ENCODE measurements at places on chromosomes 7 and 10. TPM values are rescaled to one million over a fixed set of nuclear protein-coding genes. Genes with fewer than 3 reads are reported as not detected.

The ASB10 gene
- total RNA-seq: 1.0 TPM

The TAS2R3 gene
- total RNA-seq: not detected

The DPYSL4 gene
- 58.0 TPM for total RNA-seq

The ASIC3 gene
- total RNA-seq: 9.8 TPM

The SPDYE6 gene
- total RNA-seq: 0.18 TPM

The LOXL4 gene
- 10.9 TPM for total RNA-seq

The PITX3 gene
- total RNA-seq: 5.5 TPM

The STOX1 gene
- 6.0 TPM for total RNA-seq

GRCh38 chr10:44854693-44855350, 56.3 kb upstream of the TMEM72 start:
- no peak for DNase-seq

DNA sequence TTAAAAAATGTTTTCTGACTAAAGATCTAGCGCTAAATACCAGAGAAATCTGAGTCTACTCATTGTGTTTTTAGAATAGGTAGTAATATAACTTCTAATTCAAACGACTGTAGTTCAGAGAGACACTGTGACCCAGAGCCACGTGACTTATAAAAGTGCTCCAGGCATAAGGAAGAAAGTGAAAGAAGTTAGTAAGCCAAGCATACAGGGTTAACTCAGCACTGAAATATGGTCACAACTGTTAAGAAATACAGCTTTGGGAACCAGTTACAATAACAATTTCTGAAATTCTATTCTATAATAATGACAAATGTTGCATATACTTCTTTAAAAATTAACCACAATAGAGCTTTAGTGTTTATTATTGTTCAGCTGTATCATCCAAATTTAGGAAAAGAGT, 119.1 kb downstream of the TFEC start:
- DNase-seq: no peak

- DNase-seq: no peak
These were observed 1.1 kb downstream of the SH3PXD2A start for GRCh38 chr10:103854265-103854685.

DNA sequence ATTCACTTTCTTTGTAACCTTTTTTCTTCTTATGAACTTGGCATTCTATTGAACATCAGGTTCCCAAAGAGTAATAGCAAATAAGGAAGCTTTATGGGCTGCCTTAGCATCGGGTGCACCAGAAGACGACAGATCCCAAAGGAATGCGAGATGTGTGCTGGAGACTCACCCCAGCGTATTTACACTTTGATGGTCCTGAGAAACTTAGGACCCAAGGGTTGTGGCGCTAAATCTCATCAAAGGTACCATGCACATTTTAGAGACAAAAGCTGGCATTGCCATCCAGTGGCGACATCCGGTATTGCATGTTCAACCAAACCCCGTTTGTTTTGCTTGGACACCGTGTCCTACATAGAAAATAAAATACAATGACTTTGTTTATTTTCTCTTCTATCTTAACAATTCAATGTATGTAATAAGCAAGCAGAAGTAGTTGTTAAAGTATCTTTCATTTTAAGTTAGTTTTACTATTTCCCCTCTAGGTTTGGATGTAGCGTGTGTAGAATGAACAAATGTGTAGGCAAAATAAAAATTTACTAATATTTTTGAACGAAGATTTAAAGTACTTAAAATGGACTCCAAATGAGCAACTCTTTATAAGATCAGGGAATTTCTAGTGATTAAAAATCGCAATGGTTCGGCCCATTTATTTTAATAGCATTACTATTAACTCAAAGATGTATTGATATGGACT, 1154.8 kb downstream of the GATA3 start:
- peak; percentile 75 for DNase-seq

GRCh38 chr10:104614245-104614831, 26.8 kb upstream of the SORCS3 start:
- DNase-seq: peak; percentile 15

DNA sequence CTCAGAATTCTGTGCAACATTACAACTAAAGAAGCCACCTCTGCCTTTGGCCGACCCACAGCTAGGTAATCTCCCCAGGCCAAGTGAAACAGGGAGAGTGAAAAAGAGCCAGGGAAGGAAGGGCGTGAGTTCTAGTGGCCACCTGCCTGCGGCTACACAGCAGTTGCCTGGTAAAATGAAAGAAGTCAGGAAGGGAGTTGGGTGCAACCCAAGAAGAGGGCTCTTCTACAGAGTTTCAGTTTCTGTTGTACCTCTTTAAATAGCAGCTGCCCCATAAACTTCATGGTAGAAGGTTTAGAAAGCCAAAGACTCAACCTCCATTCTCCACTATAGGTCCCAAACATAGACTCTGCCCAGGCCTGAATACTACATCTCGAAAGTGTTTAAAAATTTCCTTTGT, 76.2 kb upstream of the TMEM168 start:
- DNase-seq: no peak

GRCh38 chr7:22841954-22842353, 19.3 kb upstream of the TOMM7 start:
- no peak for DNase-seq

- DNase-seq: no peak
These were observed 62.7 kb upstream of the STRIP2 start for GRCh38 chr7:129371487-129371886.

DNA sequence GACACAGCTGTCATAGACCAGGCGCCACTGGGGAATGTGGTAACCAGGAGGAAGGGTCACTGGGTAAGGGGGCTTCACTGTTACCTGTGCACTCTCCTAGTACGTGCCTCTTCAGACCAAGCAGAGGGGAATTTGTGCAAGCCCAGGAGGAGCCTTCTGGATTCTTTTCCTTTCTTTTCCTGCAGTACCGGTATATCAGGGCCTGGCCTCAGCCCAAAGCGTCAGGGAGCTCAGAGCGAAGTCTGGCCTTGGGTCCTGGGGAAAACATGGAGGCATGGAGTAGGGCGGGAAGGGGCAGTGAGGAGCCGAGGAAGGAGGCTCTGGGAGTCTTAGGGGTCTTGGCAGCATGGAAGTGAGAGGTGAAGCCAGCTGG, 133.6 kb upstream of the GDF10 start:
- peak; percentile 52 for DNase-seq

Data from cardiac muscle cell (in vitro differentiated cells and primary cell).